ENCODE measurements at places on chromosomes 12 and 14.

DNA sequence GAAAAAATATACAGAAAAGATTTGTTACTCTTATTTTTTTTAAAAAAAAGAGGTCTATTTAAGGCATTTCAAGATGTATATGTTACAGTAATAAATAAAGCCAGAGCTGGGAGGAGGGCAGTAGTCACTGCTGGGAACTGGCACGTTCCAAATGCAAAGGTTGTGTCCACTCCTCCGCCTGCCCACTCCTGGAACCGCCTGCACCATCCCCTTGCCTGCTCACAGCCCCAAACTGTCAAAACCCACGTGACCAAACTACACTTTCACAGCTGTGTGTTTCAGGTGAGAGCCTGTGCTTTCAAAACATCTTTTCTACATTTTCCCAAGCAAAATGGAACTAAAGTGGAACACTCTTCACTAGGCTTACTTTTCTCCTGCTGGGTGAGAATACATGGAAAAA lies 160.4 kb downstream of the TTC7B start:
- DNase-seq = no peak

- no peak for DNase-seq
Measured at GRCh38 chr14:54501480-54501879, 8.2 kb upstream of the CGRRF1 start.

DNA sequence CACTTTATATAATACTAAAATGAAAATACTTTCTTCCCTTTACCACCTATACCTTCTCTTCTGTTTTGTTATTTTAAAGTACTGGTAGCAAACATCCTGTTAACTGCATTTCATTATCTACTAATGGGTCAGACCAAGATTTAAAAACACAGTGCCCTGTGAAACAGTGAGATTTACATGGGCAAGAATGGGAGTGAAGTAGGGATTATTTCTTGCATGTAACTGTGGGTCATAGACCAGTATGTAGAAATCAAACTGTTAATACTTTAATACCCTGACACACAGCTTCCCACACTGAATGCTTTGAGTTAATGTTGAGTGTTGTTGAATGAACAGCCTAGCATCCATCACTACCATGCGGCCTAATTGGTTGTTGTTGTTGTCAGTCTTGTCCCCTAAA lies 61.6 kb downstream of the PLEKHA5 start:
- DNase-seq = no peak

GRCh38 chr14:74763803-74764531 lies 851 bp downstream of the YLPM1 start:
- no peak for DNase-seq

DNA sequence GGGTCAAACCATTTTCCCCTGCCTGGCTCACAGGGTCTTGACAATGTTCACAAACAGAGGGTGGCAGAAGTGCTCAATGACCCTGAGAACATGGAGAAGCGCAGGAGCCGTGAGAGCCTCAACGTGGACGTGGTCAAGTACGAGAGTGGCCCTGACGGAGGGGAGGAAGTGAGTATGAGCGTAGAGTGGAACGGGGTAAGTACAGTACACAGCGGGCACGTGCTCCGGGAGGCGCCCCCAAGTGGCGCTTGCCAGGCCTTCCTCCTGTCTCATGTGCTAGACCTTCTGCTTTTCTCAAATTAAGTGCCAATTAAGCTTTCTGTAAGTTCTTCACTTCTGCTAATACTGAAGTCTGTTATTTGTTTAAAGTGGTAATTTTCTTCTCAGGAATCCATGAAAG lies 35.9 kb downstream of the XRCC3 start:
- no peak for DNase-seq

DNA sequence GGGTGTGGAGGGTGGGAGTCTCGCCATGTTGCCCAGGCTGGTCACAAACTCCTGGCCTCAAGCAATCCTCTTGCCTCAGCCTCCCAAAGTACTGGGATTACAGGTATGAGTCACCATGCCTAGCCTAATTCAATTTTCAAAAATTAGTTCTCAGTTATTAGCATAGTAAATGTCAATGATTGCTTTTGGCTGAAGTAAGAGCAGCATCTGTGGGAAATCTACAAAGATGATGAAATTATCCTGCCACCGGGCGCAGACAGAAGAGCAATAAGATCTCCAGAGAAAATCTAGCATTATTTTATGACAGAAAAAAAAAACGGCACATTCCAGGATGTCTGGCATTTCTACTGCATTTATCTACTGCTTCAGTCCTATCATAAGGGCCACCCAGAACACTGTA lies 97.9 kb upstream of the DAAM1 start:
- DNase-seq = no peak

DNA sequence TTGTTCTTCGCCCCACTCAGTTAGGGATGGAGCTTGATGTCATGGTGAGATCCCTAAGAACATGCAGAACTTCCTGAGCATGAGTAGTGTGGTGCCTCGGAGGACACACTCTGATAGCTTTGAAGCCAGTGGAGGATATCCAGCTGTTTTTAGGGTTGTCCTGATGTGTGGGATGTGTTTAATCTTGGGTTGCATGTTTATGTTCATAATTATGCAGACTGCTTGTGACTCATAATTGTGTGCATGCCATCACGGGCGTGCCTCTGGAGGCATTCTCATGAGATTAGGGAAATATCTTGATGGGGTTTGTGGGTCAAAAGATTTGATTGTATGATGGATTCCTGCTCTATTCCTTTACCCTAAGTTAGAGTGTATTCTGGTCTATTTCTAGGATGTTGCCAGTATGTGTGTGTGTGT lies 267.4 kb upstream of the PELI2 start:
- no peak for DNase-seq

GRCh38 chr12:133130808-133131128 lies 341 bp downstream of the ZNF10 start:
- no peak for DNase-seq

- DNase-seq = no peak
Measured at GRCh38 chr14:94077111-94077821, 3.7 kb downstream of the DDX24 start.

GRCh38 chr14:29037411-29037810 lies 270.8 kb downstream of the FOXG1 start:
- DNase-seq = no peak
